ENCODE measurements at places on chromosomes 1 and 21. TPM values are rescaled to one million over a fixed set of nuclear protein-coding genes. Genes with fewer than 3 reads are reported as not detected.

- no peak for DNase-seq
These were observed 113.0 kb upstream of the VAMP3 start for GRCh38 chr1:7658099-7658498.

GRCh38 chr21:41295721-41296254 is 20.8 kb upstream of the FAM3B start:
- no peak for DNase-seq

DNA sequence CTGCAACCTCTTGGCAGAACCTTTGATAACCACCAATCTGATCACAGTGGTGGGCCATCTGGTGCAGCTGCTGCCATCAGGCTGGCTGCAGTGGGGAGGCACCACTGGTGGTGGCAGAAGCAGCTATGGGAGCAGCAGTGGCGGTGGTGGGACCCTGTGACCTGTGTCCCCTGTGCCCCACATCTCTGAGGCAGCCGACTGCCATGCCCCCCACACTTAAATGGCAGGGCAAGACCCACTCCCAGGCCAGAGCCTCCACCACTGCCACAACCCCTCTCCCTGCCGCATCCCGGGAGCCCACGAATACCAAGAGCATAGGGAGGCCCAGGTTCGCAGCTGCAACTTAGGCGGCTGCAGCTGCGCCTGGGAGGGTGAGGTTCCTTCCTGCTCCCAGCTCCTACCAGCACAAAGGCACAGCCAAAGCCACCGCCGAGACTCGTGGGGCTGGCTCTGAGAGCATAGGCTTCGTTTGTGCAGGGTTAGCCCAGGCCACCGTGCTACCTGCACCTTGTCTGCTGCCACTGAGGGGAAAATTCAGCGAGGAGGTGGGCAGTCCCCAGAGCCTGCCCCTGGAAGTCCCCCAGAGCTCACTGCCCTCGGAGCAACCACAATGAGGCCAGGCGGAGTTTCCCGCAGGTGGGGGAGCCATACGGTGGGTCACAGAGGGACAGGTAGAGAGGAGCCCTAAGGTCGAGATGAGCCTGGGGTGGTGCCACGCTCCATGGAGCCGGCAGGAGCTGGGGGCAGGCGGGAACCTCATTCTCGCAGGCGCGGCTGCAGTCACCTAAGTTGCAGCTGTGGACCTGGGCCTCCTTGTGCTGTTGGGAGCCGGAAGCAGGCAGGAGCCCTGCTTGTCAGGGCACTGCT is 518.7 kb downstream of the RWDD3 start:
- DNase-seq: no peak

Gene EDARADD
- total RNA-seq: 0.18 TPM
